ENCODE measurements at places on chromosomes 16 and 17. TPM values are rescaled to one million over a fixed set of nuclear protein-coding genes. Genes with fewer than 3 reads are reported as not detected.

- DNase-seq, result no peak
Observed at GRCh38 chr16:59088431-59088830, 354.3 kb upstream of the GOT2 start.

GRCh38 chr16:66524601-66525164 lies 25.2 kb downstream of the TK2 start:
- no peak for DNase-seq

DNA sequence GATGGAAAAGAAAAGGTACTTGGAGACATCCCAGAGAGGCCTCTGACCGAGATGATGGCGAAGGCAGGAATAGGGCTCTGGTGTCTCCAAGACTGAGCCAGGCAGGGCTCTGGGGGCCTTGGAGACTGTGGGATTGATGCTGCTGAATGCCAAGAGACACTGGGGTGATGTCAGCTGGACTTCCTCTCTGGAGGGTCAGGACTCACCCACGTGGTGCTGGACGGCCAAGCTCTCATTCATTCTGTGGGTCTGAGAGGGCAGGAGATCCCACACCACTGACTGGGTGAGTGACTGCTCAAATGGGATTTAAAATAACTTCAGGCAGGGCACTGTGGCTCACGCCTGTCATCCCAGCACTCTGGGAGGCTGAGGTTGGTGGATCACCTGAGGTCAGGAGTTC lies 64.8 kb downstream of the NT5M start:
- no peak for DNase-seq

- no peak for DNase-seq
Observed at GRCh38 chr17:54941285-54941684, 27.2 kb downstream of the COX11 start.

DNA sequence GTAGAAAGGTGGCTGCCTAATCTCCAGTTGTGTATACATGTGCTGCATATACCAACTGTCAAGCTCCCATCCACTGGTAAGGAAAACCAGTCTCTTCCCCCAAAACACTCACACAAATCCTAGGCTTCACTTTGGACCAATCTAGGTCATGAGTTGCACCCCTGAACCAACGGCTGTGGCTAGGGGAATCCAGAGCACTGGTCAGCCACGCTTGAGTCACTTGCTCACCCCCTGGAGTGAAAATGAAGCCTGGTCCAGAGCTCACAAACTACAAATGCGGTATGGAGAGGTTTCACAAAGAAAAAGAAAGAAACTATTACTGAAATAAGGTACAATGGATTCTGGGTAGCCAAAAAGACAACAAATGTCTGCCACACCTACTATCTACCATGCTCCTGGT lies 66.1 kb upstream of the NLK start:
- DNase-seq, result no peak

DNA sequence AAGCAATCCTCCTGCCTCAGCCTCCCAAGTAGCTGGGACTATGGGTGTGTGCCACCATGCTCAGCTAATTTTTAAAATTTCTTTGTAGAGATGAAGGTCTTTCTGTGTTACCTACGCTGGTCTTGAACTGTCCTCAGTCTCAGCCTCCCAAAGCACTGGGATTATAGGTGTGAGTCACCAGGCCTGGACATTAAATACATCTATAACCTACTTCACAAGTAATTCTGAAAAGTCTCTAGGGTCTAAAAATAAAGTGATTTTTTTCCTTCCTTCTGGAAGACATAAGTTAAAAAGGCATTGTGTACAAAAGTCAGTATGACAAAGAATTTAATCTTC lies 118.3 kb downstream of the PARN start:
- no peak for DNase-seq

DNA sequence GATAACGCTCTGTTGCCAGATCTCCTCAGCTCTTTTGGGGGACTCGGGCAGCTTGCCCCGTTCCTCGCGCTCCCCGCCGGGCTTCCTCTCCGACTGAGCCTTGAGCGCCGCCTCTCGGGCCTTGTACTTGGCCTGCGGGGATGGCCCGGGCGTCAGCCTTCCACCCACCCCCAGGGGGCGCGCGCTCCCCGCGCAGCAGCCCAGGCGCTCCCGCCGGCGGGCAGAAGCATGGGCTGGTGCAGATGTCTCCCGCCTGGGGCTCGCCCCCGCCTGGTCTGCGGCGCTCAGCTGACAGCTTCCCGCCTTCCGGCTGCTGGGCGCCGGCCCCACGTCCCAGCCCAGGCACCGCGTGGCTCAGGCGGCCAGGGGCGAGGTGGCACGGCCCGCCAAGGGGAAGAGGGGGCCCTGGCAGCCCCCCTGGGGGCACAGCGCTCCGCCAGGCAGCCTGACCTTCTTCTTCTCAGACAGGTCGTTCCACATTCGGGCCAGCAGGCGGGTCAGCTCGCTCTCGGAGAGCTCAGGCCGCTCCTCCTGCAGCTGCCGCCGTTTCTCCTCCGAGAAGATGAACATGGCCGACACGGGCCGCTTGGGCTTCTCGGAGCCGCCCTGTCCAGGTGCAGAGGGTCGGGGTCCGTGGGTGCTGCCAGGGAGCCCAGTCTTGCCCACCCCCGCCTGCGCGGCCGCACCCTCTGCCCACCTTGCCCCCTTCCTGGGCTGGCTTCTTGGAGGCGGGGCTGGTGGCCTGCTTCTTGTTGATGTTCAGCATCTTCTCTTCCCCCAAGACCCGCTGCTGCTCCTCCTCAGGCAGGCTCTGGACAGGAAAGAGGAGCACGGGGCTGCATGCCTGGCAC lies 8.9 kb downstream of the UBTF start:
- DNase-seq, result peak; percentile 95

- no peak for DNase-seq
Observed at GRCh38 chr17:21090902-21091618, 35.7 kb upstream of the DHRS7B start.

DNA sequence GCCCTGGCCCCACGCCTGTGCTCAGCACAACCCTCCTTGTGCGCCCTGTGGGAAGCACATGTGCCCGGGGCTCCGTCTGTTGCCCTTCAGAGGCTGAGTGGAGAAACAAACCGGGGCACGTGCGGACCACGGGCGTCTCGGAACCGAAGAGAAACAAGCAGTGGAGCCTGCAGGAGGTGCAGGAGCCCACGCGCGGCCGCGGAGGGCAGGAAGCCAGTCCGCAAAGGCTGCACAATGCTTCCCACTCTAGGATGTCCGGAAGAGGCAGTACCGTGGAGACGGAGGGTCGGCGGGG lies 75.5 kb upstream of the GNG13 start:
- no peak for DNase-seq

The TP53TG3 gene
- total RNA-seq, result not detected

The ABCA9 gene
- total RNA-seq, result 1.2 TPM
